Esophagus muscularis mucosa (tissue), 4 donors: ENCODE measurements at places on chromosomes 11 and 22.

DNA sequence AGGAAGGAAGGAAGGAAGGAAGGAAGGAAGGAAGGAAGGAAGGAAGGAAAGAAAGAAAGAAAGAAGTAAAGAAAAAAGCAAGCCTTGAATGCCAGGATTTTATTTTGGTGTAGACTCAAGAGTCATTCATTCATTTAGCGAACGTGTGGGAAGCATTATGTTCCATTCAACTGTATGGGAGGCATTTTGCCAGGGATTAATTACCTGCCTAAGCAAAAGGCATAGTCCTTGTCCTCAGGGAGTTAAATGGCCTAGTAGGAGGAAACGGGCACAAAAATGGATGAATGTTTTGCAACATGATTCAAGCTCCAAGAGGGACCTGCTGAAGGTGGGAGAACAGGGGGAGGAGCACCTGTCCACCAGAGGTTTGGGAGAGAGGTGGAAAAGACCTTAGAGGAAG lies 16.2 kb upstream of the ZNRF3 start:
- DNase-seq, result no peak

DNA sequence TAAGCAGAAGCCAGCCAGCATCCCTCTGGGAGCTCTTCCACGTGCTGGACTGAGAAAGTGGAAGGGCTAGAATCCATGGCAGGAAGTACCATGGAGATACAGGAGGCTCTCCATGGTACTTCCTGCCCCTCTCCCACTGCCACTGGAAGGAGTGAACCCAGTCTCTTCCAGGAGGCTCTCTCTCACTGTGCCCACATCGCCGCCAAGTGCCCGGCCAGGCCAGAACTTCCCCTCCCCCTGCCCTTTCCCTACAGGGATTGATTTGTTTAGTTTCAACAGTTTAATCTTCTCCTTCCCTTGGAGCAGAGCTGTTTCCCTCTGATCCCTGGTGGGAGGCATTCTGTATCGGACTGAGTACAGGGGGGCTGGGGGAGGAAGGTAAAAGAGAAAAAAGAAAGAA lies 133.6 kb downstream of the DSCAML1 start:
- DNase-seq, result no peak

- no peak for DNase-seq
These were observed 267.7 kb downstream of the LARGE1 start for GRCh38 chr22:33652615-33653014.

GRCh38 chr11:12800871-12801270 lies 126.7 kb downstream of the TEAD1 start:
- DNase-seq, result no peak

- DNase-seq, result no peak
These were observed 38.0 kb downstream of the BCR start for GRCh38 chr22:23218053-23218866.

DNA sequence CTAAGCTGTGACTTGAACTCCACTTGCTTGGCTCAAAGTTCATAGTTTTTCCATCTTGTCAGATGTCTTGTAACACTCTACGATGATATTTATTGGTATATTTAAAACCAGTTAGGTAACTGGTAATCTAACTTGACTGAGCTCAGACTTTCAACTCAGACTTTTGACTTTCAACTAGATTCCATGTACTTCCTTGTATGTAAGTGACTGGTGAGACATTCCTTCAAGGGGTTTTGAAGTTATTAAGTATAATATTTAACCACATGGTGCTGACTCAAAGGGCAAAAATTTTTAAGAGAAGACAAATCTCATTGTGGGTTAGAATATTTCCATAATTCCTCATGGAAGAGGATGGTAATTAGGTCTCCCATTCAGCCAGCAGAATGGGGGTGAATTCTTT lies 631.3 kb upstream of the ANO5 start:
- DNase-seq, result no peak
